ENCODE measurements at places on chromosomes 5 and 9. TPM values are rescaled to one million over a fixed set of nuclear protein-coding genes. Genes with fewer than 3 reads are reported as not detected.

CYLC2 gene
- total RNA-seq = not detected

SLCO4C1 gene
- total RNA-seq = not detected

IQGAP2 gene
- total RNA-seq = 6.9 TPM

MARVELD2 gene
- total RNA-seq = 3.8 TPM

GRCh38 chr5:16454686-16455085 is 10.9 kb downstream of the ZNF622 start:
- DNase-seq = no peak

GRCh38 chr5:173458828-173459609 is 130.8 kb upstream of the STC2 start:
- DNase-seq = no peak
